ENCODE measurements at places on chromosomes 12 and 14. TPM values are rescaled to one million over a fixed set of nuclear protein-coding genes. Genes with fewer than 3 reads are reported as not detected.
A peak's percentile ranks its signal among the peaks of the same experiment; 100 is the strongest.

TTLL5 gene
- polyA plus RNA-seq = 9.9 TPM

C3AR1 gene
- polyA plus RNA-seq = 0.13 TPM

NDRG2 gene
- polyA plus RNA-seq = 0.83 TPM

DNA sequence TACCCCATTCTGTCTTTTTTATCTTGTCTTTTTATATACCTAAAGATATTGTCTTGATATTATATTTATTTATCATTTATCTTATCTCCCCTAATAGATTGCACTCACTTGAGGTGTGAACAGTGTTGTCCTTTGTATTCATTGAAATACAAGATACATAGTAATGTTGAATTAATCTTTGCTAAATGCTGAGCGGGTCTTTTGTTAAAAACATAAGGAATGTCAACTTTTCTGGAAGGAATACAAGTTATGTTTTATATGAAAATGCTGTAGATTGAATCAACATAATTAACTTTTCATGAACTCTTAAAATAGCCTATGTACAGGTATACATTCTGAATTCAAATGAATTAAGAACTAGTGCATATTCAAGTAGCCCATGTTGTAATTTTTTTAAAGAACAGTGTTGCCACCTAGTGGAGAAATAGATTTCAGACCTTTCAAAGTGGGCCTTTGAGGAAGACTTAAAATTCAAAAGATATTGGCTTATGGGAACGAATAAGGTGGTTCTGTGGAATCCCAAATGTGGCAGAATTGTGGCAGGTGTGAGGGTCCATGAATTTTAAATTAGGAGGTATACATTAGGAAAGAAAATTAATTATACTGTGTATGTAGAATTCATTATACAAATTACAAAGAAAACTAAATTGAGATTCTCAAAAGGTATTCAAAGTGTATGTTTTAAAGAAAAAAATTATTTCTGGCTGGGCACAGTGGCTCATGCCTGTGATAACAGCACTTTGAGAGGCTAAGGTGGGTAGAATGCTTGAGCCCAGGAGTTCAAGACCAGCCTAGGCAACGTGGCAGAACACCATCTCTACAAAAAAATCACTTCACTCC, 19.1 kb downstream of the BBOF1 start:
- no peak for DNase-seq

DNA sequence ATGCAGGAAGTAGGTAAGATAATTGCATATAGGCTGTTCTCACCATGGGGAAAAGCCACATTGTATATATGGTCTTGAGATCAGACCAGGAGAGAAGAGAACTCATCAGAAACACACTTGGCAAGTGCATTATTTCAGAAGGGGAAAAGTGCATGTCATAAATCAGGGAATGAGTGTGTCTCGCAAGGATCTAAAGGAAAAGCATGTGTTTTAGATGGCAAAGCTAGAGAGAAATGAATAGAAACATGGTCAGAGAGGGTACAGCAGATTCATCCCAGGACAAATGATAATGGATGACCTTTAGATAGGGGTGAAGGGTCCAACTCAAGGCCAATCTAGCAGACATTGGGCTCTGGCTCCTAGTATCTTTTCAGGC, 230.2 kb upstream of the NAV3 start:
- no peak for DNase-seq

- peak; percentile 10 for DNase-seq
Observed at GRCh38 chr14:75689012-75689411, 28.0 kb downstream of the TTLL5 start.

GRCh38 chr12:42761086-42761485, 171.5 kb upstream of the PRICKLE1 start:
- DNase-seq = no peak

DNA sequence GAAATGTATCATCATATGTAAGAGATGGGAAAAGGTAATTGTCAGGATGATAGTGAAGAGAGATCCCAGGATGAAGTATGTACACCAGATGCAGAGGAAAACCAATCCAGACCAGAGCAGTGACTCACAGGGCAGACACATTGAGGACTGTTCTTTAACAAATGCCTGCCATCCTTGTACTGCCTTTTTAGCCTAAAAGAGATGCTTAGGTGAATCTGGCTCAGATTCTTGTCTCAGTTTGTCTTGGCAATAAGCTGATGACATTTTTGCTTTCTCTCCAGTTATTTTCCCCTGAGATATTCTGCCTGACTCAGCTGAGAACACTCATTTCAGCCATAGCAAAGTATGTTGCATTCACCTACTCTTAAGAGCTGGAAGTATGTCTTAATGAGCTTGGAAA, 405.3 kb upstream of the USP15 start:
- no peak for DNase-seq

HPD gene
- not detected for polyA plus RNA-seq

GRCh38 chr12:89923091-89923490, 214.5 kb upstream of the ATP2B1 start:
- DNase-seq = no peak

GRCh38 chr12:130481392-130481879, 143.7 kb downstream of the PIWIL1 start:
- DNase-seq = no peak

- no peak for DNase-seq
Observed at GRCh38 chr12:28050606-28051005, 78.1 kb upstream of the PTHLH start.

CLEC1B gene
- not detected for polyA plus RNA-seq

- no peak for DNase-seq
Observed at GRCh38 chr12:4006743-4007142, 133.5 kb upstream of the PARP11 start.

- no peak for DNase-seq
Observed at GRCh38 chr14:77045238-77046162, 17.0 kb upstream of the IRF2BPL start.

DNA sequence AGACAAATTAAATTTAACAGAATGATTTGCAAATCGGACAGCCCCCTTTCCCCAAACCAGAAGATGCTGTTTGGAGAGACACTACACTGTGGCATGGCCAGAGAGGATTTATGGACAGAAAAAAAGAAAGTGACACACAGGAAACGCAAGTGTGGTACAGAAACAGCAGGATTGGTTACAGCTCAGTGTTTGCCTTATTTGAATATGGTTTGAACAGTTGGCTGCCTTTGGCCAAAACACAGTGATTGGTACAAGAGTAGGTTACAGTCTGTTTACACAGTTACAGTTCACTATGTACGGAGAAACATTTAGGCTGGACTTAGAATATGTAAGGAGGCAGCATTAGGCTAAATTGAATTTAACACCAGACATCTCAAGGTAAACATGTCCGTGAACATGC, 335.3 kb downstream of the NPAS3 start:
- DNase-seq = no peak

- no peak for DNase-seq
Observed at GRCh38 chr12:26648066-26648465, 184.9 kb downstream of the ITPR2 start.

DNA sequence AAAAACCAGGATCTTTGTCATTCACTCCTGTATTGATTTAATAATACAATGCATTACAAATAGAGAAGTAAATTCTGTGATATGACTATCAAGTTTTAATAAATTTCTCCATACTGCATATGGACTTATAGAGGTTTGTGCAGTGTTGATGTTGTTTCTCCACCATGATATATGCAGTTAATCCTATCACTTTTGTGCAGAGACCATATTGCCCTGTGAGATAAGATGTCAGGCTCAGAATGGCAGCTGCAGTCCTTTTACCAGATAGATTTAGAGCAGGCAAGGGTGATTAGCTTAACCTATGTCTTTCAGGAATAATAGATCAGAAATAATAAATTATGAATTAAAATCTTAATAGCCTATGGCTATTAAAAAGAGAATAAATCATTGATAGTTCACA, 38.6 kb upstream of the KCNJ8 start:
- DNase-seq = no peak

DNA sequence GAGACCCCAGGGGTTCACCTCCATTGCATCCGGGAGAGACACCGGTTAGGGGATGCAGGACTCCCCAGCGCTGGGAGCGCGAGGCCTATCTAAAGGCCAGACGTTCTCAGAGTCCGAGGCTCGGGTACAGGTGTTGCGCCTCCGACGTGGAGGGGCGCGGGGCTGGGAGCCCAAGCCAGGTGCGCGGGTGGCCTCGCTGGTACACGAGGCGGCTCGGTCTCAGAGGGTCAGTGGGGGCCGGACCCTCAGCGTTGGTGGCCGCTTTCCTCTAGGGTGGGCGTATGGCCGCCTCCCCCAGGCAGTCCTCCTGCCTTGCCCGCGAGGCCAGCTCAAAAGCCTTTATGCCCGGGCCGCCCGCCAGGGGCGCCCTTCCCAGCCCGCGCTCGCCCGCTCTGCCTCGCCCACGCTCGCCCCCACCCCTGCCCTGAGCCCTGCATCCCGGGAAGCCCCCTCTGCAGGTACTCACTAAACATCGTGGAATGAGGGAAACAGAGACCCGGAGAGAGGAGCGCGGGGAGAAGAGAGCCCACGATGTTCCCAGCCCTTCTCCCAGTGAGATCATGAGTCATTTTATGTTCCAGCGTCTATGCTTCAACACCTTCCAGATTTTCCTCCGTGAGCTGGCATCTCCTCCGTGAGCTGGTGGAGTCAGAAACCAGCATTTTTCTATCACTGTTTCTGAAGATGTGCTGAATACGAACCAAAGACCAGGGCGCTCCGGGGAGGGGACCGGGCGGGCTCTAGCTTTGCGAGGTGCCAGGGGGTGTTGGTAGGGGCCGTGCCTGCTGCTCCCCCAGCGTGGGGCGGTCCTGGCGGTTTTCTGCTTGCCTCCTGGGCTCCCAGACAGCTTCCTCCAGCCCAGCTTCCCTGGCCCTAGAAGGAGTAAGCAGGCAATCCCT, 73.8 kb downstream of the DIO3 start:
- no peak for DNase-seq

- no peak for DNase-seq
Observed at GRCh38 chr12:67498991-67499390, 149.6 kb upstream of the DYRK2 start.

- no peak for DNase-seq
Observed at GRCh38 chr12:26460361-26460760, 265.0 kb downstream of the SSPN start.

DNA sequence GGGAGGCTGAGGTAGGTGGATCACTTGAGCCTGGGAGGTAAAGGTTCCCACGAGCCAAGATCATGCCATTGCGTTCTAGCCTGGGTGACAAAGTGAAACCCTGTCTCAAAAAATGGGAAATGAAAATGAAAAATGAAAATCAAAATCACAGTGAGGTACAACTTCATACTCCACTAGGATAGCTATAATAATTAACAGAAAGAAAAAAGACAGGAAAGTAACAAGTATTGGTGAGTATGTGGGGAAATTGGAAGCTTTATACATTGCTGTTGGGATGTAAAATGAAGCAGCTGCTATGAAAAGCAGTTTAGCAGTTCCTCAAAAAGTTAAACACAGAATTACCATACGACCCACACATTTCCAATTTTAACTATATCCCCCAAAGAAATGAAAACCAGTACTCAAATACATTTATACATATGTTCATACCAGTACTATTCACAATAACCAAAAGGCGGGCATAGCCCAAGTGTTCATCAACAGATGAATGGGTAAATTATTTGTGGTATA, 22.2 kb downstream of the SGPP1 start:
- DNase-seq = no peak

DNA sequence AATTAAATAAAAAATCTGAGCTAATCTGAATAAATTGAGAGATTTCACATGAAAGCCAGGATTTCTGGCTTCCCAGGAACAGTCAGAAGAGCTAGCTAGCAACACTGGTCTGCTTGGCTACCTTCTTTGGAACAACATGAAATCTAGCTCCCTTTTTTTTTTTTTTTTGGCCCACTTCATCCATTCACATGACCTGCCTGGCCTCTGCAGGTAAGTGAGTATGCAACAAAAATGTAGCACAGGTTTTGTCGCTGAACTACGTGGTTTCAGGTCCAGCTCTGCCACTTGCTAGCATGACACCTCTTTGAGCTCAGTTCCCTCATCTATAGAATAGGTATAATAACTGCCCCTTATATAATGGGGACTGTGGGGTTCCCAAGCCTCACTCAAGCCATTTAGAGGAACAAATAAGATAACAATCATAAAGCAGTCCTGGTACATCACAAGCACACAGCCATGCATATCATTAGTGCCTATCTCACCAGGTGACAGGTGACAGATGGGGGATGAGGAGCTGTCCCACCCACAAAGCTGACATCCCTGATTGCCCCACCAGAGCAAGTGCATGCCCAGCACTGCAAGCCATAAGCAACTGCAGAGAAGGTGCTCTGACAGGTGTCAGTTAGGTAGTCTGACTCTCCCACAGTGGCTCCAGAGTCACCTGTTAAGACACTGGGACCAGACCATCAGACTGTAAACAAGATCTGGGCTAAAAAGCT, 25.6 kb downstream of the PXN start:
- no peak for DNase-seq

- no peak for DNase-seq
Observed at GRCh38 chr14:60647081-60647836, 2.0 kb downstream of the SIX1 start.

- no peak for DNase-seq
Observed at GRCh38 chr12:105803292-105803691, 335.5 kb downstream of the NUAK1 start.

DNA sequence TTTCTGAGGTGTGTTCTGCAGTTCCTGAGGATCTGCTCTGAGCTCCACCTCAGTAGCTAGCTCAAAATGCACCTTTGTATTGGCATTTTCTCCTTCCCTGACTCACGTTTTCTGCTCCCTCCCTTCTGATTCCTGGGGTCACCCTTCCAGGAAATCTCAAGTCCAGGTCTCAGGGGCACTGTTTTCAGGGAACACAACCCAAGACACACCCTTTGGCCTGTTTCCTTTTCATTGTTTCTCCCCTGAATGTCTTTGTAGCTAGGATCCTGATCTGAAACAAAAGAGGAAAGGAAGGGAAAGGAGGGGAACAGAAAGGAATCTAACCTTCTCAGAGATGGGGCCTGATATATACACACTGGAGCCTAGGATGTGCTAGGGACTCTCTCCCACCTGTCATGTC, 7.3 kb upstream of the RIPK3 start:
- DNase-seq = no peak

SLC38A2 gene
- 596 TPM for polyA plus RNA-seq

DNA sequence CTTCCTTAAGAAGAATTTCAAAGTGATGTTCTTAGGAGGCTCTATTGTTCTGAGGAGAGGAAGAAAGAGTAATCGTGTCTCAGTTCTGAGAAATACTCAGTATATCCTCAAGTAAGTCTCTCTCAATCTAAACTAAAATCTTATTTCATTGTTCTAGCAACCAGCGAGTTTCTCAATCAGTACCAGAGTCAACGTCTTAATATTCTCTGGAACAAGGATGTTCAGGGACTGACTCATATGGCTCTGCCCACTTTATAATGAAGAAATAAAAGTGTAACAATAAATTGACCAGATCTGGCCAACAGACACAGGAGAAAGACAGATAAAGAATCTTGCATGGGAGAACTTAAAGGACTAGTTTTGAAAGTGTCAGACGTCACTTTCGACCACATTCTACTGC, 469.8 kb upstream of the FLRT2 start:
- no peak for DNase-seq

DNA sequence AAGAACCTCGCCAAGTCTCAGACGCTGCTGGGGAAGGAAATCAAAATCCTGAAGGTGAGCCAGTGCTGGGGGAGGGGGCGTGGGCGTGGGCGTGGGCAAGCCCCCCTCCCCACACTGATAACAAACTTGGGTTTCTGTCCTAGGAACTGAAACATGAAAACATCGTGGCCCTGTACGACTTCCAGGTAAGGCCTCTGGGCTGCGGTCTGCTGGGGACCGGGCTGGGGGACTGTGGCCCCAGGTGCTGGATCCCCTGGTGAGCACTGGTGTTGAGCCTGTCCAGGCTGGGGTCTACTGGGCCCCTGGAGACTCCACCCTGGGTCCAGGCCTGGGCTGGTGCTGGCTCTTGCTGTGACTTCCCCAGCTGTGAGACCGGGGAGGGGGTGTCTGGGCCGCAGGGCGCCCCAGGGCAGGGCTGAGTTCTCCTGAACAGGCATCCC, 1.2 kb downstream of the ULK1 start:
- no peak for DNase-seq

Measured in BJ (cell line).